ENCODE measurements at places on chromosomes 7 and 10.

DNA sequence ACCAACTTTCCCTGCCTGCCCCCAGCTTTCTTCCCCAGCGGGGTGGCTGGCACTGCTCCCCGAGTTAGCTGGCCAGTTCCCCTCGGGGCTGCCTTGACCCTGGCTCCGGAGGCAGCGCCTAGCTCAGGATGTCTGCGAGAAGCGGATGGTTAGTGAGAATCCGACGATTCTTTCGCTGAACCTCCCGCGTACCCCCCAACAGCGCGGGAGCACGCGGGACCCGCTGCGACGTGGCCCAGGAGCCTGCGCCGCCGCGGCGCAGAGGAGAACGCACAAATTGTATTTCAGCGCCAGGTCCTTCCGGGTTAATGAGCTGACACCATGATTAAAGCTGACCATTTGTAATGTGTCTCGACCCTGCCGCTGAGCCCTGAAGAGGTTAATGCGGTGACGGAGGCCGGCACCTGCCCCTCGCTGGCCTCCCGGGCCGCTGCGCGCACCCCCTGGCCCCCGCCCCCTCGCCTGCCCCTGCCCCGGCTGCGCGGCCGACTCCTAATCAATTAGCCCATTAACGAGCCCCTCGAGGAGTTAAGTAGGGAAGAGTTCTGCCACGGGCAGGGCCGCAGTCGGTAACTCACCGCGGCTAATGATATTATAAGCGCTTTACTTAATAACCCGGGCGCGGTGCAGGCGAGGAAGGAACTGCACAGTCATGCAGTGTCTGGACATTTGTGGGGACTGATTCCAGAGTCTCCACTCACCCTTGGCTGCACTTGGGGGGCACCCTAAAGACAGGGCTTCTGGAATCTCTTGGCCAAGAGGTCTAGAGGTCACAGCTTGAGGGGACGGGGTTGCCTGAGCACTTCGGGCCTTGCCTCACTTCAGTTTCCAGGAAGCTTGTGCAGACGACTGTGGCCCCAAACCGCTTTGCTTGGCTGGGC lies 1.7 kb upstream of the HMX2 start:
- DNase-seq = no peak

DNA sequence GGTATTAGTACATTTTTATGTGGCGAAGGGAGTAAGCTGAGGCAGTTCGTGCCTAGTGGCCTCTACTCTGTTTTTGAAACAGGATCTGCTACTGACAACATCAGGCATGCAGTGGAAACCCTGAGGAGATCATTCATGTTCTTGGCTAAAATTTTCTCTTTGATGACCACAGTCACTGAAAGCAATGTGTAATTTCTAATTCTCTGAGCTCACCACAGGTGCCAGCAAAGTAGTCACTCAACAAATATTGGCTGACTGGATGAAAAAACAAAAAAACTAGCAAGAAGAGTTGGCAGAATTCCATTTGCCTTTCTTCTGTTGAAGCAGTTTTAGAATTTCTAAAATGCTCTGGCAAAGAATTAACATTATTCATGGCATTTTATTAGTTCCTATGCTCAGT lies 176.5 kb upstream of the KCTD7 start:
- no peak for DNase-seq

DNA sequence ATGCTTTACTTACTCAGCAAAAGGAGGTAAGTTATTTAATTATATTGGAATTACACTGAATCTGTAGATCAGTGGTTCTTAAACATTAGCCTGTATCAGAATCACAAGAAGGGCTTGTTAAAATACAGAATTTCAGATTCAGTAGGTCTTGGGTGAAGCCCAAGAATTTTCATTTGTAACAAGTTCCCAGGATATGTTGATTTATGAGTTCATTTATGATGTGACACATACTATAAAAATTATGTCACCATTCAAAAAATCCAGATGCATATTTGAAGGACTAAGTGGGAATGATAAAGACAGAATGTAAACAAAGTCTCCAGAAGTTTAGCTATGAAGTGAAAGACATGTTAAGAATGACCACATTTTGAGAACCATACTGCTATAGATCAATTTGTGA lies 52.3 kb downstream of the HECTD2 start:
- DNase-seq = no peak

GRCh38 chr7:54705436-54705835 lies 53.6 kb downstream of the SEC61G start:
- no peak for DNase-seq

- no peak for DNase-seq
These were observed 90.5 kb upstream of the ZNF32 start for GRCh38 chr10:43739161-43739560.

DNA sequence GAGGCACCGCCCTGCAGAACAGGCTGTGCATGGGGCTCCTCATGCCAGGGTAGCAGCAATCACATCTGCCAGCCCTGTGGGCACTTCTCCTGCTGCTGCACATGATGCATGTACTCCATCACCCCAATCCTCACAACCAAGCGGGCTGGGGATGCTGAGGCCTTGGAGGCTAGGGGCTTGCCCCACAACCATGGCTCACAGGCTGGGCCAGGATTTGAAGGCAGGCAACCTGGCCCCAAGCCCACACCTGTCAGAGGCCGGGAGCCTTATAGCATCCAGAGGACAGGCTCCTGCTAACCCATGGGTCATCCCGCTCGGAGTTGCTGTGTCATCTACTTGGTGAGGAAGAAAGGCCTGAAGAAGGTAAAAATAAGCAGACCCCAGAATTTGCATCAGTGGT lies 2.2 kb downstream of the POLM start:
- DNase-seq = no peak

- DNase-seq = no peak
These were observed 88.0 kb upstream of the PFKP start for GRCh38 chr10:2979306-2979705.

- DNase-seq = no peak
These were observed 19.8 kb downstream of the VOPP1 start for GRCh38 chr7:55552320-55553023.

DNA sequence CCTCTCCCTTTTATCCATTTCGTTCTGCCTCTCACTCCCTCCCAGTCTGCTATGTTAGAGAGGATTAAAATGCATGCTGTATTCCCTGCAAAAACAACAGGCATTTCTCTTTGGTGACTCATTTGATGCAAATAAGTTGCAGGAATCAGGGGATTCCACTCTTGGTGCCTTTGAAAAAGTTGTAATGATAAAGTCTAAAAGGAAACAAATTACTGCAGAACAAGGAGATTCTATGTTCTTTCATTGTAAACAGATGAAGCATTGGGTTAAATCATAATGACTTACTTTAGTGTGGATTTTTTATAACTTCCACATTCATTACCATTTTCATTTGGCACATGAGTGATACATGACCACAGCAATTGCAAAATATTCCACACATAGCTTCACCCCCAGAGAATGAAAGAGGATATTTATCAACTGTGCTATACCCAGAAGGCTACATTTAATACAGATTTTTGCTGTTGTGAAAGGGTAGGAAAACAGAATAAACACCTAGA lies 33.4 kb upstream of the ABLIM1 start:
- DNase-seq = no peak

DNA sequence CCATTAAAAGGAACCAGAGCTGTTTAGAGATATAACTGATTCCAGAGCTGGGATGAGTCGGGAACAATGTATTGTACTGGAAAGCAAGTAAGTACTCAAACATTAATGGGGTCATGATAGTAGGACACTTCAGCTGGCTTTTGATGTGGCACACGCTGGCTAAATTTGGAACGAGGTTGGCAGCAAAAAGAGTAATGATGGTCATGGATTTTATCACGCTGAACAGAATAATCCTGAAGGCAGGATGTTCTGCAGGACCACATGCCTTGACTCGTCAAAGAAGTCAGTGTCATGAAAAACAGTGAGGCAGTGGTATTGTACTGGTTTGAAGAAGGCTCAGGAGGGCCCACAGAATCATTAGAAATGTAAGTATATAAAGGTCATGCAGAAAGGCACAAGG lies 220.3 kb downstream of the SNX13 start:
- DNase-seq = no peak

- DNase-seq = no peak
These were observed 59.3 kb upstream of the TRIM8 start for GRCh38 chr10:102585026-102585425.
